Fibroblast of skin of abdomen (primary cell): ENCODE measurements at places on chromosomes 4 and X.

- no peak for DNase-seq
Observed at GRCh38 chr4:169044714-169045447, 34.8 kb upstream of the CBR4 start.

DNA sequence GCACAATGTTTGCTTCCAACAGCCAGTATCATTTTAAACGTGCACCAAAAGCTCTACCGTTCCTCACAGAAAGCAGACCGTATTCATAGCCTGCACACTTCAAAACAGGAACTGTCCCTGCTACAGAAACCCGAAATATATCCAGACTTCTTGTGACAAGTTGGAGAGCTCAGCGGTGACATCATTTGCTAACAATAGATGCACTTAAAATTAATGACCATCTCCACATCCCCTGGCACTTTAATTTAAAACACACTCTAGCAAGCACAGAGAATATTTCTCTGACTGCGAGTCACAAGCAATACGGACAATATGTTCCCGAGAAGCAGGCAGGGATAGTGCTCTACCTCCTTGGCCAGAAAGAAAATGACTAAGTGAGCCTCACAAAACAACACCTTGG is 2.5 kb downstream of the NYX start:
- DNase-seq = peak; percentile 35

GRCh38 chr4:97500423-97500822 is 642.9 kb downstream of the STPG2 start:
- DNase-seq = no peak

DNA sequence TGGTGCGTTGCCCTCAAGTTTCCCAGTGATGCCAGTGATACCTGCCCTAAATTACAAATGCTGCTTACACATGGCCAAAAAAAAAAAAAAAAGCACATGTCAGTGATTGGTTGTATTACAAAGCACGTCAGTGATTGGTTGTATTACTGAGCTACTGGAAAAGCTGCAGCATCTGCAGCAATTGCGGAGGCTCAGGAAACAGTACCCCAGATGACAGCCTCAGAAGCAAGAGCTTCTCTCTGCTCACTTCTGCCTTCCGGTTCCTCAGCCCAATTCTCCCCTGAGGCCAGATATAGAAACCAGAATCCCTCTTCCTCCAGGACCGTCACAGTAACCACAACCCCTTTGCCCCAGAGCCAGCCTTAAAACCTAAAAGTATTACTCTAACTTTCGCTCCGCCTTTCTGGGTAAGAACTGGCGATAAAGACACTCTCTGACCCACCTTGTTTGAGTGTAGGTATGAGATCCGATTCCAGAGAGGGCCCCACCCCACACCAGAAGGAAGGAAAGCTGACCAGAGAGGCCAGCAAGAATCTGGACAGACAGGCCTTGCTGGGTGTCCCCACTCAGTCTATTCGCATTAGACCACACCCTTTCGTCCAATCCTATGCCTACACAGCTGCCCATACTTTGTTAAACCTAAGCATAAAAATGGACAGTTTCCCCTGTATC is 85.0 kb upstream of the SORBS2 start:
- DNase-seq = no peak

DNA sequence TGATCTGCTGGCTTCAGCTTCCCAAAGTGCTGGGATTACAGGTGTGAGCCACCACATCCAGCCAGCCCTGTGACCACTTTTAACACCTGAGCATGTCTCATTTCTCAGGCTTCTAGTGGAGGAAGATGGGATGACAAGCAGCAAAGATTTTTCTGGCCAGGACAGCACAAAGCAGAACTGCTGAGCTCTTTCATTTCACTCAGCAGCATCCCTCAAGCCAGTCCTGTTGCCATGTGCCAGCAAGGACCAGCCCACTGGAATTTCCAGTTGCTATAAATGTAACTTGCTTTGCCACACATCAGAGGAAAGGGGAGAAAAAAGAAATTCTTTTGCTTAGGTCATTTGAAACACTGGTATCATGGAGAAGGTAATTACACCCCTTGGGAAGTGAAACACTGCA is 75.9 kb downstream of the SLC9A7 start:
- no peak for DNase-seq

- DNase-seq = no peak
Observed at GRCh38 chr4:172986114-172986513, 182.5 kb upstream of the GALNT7 start.

DNA sequence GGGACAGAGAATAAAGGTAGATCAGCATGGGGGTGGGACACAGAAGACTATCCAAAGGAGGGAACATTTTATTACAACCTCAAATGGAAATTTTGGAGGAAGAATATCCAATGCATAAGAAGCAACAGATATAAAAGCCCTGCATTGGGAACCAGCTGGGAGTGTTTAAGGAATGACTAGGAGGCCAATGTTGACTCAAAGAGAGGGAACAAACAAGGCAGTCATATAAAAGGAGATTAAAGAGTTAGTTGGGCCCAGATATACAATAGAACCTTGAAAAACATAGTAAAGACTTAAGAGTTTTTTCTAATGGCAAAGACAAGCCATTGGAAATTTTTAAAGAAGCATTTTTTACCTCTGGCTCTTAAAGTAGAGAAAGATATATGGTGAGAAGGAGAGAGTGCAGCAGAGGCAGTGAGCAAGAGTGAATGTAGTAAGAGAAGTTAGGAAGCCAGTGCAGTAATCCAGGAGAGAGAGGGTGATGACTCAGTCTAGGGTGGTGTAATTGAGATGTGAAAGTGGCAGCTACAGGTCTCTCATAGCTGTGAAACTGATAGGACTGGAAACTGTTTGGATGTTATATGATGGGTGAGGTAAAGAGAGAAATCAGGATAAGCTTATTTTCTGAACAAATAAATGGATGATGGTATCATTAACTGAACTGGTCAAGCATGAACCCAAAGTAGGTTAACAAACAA is 182.2 kb upstream of the ATOH1 start:
- no peak for DNase-seq

- no peak for DNase-seq
Observed at GRCh38 chrX:155169881-155170280, 46.4 kb upstream of the VBP1 start.

DNA sequence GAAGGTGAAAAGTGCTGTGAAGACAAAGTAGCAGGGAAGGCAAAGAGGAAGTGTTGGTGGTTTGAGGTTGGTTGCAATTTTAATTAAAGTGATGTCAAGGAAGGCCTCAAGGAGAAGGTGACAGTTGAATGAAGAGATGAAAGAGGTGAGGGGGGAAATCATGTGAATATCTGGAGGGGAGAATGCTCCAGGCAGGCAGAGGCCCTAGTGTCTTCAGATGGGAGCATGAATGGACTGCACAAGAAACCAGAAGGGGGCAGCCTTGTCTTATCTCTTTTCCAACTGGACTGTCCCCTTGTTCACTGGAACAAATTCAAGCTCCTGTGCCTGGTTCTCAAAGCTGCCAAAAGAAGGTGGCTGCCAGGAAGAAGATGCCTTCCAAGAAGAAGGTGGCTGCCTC is 68.4 kb downstream of the MAOB start:
- DNase-seq = no peak

GRCh38 chr4:76312457-76312856 is 5.9 kb downstream of the STBD1 start:
- no peak for DNase-seq

DNA sequence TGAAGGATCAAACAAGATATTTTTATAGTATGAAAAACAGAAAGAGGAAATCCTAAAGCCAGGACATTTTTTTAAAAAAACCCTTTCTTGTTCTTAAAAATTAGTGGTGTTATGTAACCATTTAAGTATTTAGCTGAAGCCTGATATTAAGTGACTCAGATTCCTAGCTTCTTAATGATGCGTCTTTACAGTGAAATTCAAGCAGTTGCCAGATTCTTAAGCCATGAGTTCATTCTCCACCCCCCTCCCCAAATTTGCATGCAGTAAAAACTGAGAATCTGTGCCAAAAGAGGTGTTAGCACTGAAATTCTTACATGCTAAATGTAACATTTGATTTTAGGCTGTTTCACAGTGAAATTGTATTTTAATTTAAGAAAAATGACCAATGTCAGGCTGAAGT is 180.8 kb downstream of the RAPGEF2 start:
- peak; percentile 97 for DNase-seq

DNA sequence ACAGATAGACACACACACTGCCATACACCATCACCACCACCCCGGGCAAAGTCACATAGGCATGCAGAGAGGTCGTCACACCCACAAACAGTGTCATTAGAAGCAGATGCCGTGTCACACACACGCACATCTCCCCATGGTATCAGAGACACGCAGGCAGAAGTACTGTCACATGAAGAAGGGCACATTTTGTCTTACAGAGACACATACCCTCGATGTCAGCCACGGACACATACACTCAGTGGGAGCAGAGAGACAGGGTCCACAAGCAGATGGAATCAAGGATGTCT is 3.3 kb downstream of the NALF2 start:
- no peak for DNase-seq

DNA sequence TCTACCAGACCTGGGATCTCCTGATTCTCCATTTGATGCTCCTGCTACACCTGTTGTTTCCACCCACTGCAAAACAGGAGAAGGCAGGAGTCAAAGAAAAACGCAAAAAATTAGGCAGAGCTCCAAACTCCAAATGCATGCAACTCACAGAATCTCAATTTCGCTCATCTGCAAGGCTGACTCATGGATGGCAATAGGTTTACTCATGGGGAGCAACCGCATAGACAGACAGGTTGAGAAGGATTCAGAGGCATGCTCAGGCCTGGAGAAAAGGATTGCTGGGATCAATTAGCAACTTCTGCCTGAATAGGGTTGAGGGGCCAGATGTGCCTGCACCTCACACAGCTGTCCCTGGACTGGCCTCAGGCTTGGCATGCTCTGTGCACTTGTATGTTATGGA is 231.0 kb downstream of the LDB2 start:
- peak; percentile 95 for DNase-seq

DNA sequence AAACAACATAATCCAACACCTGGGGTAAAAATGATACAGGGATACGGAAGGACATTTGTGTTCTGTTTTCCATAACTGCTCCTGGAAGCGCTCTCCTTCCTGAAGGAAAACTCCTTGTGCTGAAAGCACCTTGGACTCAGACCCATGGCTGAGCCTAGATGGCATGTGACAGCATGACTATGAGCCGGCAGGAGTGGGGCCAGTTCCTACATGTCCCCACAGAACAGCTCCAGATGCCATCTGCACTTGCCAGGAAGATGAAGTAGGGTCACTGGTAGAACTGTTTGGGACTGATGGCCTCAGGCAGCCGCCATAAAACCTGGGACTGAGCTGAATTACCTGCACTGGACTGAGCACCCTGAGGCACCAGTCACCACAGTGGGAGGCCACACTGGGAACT is 56.0 kb upstream of the BCLAF3 start:
- no peak for DNase-seq

- DNase-seq = peak; percentile 26
Observed at GRCh38 chrX:3690140-3690539, 23.3 kb downstream of the PRKX start.

DNA sequence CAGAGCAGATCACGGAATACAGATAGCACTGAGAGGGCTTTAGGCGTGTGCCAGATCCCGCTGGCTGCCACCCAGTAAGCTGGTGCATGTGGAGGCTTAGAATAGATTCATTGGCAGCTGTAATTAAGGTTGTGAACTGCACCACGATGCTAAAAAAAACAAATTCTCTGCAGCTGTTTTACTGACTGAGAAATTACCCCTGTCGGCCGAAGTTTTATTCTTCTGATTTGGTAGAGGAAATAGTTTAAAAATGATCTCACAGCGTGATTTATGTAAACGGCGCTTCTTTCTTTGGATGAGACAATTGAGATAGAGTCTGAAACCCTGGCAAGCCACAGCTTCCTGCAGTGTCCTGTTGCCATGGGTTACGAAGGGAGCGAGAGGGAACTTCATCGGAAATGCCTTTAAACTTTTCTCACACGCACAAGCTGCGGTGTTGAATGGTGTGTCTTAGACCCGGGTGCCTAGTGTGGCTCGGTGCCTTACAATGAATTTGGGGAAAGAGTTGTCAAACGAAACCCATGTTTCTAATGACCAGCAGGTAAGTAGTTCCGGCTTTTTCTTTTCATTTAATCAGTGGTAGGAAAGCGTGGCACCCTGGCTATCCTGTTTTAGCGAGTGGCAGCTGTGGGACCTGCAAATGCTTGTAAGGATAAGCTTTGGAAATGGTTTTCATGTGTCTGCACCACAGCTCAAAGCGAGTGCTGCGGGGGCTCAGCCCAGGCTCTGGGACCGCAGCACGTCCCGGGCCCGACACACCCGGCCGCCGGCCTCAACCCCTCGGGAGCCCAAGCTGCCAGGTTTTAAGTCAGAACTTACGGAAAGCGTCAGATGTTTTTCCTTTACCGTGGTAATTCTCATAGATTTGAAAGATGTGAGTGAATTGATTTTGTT is 71.7 kb upstream of the HGFAC start:
- DNase-seq = peak; percentile 94

DNA sequence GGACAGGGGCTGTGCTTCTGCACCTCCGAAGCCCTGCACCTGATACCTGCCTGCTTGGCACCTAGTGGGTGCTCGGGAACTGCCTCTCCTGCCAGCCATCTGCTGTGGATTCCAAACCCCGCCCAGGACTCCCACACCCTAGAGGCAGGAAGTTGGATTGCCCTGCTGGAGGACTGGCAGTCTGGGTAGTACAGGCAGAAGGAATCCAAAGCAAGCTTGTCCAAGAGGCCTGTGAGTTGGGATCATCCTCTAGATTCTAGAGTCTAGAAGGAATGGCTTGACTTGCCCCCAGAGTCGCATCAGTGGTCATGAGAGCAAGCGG is 64.6 kb upstream of the MTM1 start:
- DNase-seq = no peak

- no peak for DNase-seq
Observed at GRCh38 chrX:2314831-2315365, 185.9 kb downstream of the DHRSX start.

- DNase-seq = no peak
Observed at GRCh38 chr4:5955201-5955821, 62.4 kb upstream of the CRMP1 start.

GRCh38 chr4:109562457-109563239 is 2.6 kb downstream of the MCUB start:
- DNase-seq = no peak

GRCh38 chr4:138978028-138978585 is 37.5 kb upstream of the NOCT start:
- DNase-seq = no peak

- peak; percentile 1 for DNase-seq
Observed at GRCh38 chrX:106286053-106286650, 118.0 kb downstream of the PWWP3B start.

- DNase-seq = no peak
Observed at GRCh38 chr4:5995901-5996623, 22.2 kb downstream of the C4orf50 start.

GRCh38 chrX:49042581-49043219 is 457 bp downstream of the TFE3 start:
- no peak for DNase-seq

- peak; percentile 69 for DNase-seq
Observed at GRCh38 chr4:30763321-30763727, 43.2 kb downstream of the PCDH7 start.

GRCh38 chrX:57451426-57452020 is 140.3 kb upstream of the ZXDB start:
- no peak for DNase-seq
